ENCODE measurements at places on chromosomes 5 and 9. TPM values are rescaled to one million over a fixed set of nuclear protein-coding genes. Genes with fewer than 3 reads are reported as not detected.

SNCAIP gene
- 1.7 TPM for total RNA-seq

STKLD1 gene
- 0.27 TPM for total RNA-seq

RABL6 gene
- 69.5 TPM for total RNA-seq

ESM1 gene
- total RNA-seq = 0.19 TPM

NEUROG1 gene
- total RNA-seq = not detected

SH3TC2 gene
- 14.6 TPM for total RNA-seq

KCTD16 gene
- total RNA-seq = 0.03 TPM

HRH2 gene
- total RNA-seq = 46.6 TPM

PALM2AKAP2 gene
- 90.1 TPM for total RNA-seq

SYK gene
- 4.2 TPM for total RNA-seq

PDE6A gene
- total RNA-seq = 0.05 TPM

ANKRD55 gene
- not detected for total RNA-seq

FREM1 gene
- 2.9 TPM for total RNA-seq

TMEM8B gene
- 13.8 TPM for total RNA-seq

PCDHGA2 gene
- total RNA-seq = 6.2 TPM

DNA sequence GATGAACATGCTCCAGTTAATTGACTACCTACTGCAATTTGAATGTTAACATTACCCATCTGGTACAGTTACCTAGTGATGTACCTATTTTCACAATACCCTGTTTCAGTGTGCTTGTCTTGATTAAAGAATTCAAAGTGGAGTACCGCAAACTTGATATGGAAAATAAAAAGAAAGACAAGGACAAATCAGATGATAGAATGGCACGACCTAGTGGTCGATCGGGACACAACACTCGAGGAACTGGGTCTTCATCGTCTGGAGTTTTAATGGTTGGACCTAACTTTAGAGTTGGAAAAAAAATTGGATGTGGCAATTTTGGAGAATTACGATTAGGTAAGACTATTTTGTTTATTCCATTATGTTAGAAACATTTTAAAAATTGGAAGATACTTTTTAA lies 33.5 kb downstream of the CSNK1G3 start:
- DNase-seq = no peak

DNA sequence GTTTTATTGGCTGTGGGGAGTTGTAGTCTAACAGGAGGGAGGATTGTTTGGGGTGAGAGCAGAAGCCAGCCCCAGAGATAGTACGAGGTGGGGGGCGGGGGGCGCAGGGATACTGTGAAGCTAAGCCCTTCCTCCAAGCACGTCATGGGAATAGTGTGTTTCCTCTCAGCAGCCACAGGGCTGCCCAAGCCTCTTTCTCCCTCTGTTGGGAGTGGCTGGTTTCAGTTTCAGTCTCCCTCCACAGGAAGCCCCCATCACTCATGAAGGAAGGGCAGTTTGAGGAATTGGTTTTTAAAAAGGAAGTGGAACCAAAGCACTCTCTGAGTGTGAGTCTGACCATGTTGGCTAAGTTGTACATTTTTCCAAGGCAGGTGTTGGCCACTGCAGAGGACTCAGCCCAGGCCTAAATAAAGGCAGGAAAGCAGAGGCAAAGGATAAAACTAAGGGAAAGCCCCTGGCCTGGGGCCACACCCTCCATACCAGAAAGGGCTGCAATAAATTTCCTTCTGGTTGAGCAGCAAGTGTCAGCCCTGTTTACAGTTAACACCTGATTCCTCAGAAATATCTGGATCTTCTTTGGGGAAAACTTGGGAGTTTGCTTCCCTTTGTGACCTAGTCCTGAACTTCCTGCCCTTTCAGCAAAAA lies 3.2 kb downstream of the RAB24 start:
- peak; percentile 87 for DNase-seq

DNA sequence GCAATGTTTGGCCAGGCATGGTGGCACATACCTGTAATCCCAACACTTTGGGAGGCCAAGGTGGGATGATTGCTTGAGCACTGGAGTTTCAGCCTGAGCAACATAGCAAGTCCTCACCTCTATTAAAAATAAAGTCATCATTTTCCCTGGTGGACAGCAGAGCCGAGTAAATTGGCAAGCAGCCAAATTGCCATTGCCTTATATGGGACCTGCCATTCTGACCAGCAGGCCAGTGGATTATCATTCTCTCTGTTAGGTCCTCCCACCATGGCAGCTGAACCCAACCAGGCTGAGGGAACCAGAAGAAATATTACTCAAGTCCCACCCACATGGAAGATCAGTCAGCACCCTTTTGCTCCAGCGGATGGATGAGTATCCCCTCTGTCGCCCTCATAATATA lies 1829.9 kb downstream of the EFNA5 start:
- DNase-seq = no peak

- no peak for DNase-seq
Measured at GRCh38 chr5:2459251-2459650, 292.2 kb downstream of the IRX2 start.

GRCh38 chr5:9716838-9717281 lies 86.7 kb upstream of the TAS2R1 start:
- DNase-seq = no peak

GRCh38 chr5:38600329-38601045 lies 44.0 kb upstream of the LIFR start:
- DNase-seq = no peak

DNA sequence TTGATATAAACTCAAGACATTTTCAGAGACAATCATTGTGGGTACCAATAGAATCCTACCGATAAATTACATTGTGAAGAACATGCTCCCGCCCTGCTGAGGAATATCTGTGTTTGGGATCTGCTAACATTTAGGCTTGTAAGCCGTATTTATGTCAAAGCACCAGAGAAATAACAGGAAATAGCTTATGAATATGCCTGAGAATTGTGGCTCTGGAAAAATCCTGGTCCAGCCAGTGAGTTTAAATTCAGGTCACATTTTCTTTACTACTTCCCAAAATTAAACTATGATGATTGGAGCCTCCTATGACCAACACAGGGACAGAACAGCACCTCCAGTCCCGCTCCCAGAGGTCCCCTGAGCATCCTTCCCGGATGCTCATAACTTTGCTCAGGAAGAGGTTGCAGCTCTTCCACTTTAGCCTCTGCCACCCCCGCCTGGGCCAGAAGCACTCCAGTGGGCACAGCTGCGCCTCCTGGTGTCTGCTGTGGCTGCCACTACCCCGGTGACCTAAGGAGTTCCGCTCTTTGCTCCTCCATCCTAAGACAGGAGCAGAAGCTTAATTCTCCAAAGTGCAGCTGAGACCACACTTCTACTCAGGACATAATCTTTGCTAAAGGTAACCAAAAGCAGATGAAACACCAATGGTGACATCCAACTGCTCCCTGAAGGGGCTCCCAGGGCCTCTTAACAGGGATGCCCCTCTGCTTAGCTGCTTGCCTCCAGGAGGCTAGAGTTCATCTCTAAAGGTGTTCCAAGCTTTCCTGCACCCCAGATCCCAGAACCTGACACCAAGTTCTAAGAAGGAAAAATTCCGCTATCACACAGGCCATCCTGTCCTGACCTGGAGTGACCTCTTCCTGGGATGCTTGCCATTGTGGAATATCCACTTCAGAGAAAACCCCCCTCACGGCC lies 58.8 kb downstream of the SLC1A1 start:
- DNase-seq = no peak

DNA sequence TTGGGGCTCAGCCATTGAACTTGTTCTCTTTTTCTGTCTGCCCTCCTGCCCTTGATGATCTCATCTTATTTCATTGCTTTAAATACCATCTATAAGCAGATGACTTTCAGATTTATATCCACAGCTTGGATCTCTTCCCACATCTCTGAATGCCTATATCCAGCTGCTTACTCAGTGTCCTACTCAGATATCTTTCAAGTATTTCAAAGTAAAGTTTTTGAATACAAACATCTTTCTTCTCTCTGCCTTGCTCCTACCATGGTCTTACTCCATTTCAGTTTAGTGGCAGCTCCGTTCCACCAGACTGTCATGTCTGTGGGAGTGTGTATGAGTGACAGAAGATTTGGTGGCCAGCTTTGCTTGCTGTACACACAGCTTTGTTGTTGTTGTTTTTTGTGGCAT lies 59.7 kb downstream of the ERBIN start:
- DNase-seq = no peak

GRCh38 chr5:111551569-111552275 lies 39.4 kb upstream of the STARD4 start:
- no peak for DNase-seq

- no peak for DNase-seq
Measured at GRCh38 chr5:57247765-57248164, 73.9 kb downstream of the GPBP1 start.

DNA sequence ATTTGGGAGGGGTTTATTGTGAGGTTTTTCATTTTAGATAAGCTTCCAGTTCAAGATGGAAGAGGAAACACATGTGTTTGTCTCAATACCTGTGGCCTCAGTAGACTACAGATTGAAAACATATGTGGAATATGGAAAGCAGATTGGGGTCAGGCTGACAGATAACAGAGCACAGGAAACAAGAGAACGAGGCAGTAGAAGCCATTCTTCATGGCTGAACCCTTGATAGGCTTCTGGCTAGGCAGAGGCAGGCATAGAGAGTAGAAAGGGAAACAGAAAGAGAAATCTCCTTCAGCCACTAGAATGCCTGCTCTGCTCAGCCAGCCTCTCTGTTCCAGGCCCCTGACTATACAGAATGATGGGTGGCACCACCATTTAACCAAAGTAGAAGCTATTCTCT lies 152.5 kb downstream of the MUSK start:
- DNase-seq = no peak

DNA sequence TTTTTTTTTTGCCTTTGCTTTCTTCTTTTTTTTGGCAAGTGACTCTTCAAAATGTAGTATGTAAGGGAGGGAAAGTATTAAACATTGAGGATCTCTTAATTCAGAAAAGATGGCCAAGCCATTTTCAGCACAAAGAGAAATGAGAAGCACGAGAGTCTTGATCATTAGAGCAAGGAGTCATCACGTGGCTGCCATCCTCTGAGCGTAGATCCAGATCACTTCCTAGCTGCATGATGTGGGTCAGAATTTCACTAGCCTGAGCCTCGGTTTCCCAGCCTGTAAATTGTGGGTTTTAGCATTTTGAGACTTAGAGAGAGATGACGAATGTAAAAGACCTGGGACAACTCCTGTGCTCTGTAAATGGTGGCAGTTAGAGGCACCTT lies 312.9 kb downstream of the ARHGEF28 start:
- no peak for DNase-seq

DNA sequence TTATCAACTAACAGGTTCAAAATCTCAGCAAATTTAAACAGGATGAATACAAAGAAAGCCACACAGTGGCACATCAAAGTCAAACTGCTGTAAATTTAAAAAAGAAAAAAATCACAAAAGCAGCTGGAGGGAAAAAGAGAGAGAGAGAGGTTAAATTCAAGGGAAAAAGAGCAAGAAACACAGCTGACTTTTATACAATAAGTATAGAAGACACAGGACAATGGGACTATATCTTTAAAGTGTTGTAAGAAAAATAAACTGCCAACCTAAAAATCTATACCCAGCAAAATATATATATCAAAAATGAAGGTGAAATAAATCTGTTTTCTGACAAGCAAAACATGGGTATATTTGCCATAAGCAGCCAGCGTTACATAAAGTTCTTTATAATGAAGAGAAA lies 261.5 kb downstream of the TLE1 start:
- no peak for DNase-seq

GRCh38 chr5:58998544-58998943 lies 415.7 kb downstream of the RAB3C start:
- no peak for DNase-seq

DNA sequence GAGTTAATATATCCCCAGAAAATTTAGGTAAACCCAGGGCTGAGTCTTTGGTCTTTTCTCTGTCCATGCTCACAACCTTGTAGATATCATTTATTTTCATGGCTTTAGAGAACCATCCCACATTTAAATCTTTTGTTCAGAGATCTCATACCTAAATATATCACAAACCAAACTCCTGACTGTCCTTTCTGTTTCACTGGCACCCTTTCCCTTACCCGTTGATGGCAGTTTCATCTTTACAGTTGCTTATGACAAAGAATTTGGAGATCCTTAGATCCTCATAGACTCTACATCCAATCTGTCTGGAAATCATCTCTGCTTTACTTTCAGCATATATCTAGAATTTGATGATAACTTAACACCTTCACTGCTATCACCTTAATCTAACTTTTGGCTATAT lies 19.2 kb downstream of the RNF180 start:
- no peak for DNase-seq

DNA sequence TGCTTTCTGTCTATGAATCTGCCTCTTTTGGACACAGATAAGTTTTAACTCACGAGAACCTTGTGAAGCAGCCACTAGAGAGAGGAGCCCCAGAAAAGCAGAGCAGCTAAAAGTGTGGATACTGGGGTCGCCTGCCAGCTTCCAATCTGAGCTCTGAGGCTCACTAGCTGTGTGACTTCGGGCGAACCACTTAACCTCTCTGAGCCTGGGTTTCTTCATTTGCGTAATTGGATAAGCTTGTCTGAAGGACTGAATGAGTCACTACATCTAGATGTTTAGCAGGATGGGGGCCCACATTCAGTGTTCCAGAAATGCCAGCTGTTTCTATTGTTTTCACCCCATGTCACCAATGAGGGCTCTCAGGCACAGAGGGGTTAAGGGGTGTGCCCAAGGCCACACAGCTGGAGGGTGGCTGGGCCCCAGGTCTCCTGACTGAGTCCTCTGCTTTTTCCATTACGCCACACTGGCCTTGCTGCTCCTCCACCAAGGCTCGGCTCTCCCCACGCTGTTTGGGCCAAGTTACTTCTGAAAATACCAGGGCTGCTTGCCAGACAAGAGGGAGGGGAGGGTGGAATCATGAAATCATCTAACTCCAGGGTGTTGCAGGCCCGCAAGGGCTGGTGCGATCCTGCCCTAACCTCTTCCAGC lies 36.2 kb downstream of the SH3PXD2B start:
- peak; percentile 91 for DNase-seq

GRCh38 chr5:113939988-113940387 lies 421.9 kb upstream of the KCNN2 start:
- DNase-seq = no peak

DNA sequence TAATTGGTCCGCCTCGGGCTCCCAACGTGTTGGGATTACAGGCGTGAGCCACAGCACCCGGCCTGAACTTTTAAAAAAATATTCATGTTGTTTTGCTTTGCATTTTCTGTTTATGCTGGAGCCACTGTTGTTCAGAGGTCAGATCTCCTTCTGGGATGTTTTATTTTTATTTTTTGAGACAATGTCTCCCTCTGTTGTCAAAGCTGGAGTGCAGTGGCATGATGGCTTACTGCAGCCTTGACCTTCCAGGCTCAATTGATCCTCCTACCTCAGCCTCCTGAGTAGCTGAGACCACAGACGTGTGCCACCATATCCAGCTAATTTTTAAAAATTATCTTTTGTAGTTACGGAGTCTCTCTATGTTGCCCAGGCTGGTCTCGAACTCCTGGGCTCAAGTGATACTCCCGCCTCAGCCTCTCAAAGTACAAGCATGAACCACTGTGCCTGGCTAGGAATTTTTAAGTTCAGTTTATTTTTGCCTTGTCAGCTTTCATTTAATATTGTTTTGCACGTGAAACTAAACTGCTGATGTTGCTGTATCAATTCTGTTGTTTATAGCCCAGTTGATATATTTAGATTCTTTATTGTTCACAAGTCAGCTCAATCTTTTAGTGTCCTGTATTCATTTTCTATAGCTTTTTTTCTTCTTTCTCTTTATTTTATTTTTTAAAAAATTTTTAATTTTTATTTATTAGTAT lies 13.7 kb downstream of the TMEFF1 start:
- DNase-seq = no peak

- DNase-seq = no peak
Measured at GRCh38 chr5:96332535-96333366, 100.3 kb downstream of the PCSK1 start.

All from Right ventricle myocardium inferior (tissue), 1 donor.